ENCODE measurements at places on chromosomes 16 and 17.

GRCh38 chr17:69414408-69415274 lies at the start of gene MAP2K6:
Gene MAP2K6, plus strand, starts transcription at chr17:69414697. Its CDS starts 288 bp downstream, at chr17:69414985.
- peak; percentile 75 for DNase-seq

GRCh38 chr16:72836985-72837384 lies 210.9 kb downstream of the ZFHX3 start:
- DNase-seq: no peak

DNA sequence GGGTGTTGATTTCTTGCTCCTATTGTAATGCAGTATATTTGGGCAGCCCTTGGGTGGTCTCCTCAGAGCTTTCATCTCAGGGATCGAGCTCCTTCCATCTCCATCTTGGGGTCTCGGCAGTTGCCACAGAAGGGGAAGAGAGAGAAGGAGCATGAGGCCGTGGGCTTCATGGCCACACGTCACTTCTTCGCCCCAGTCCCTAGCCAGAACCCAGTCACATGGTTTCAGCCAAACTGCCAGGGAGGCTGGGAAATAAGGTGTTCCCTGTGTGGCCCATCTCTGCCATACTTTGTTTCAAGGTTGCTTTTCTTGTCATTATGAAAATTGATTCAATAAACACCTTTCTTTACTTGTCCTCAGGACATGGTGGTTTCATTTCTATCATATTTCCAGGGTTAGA lies 68.4 kb upstream of the NKD1 start:
- DNase-seq: no peak

DNA sequence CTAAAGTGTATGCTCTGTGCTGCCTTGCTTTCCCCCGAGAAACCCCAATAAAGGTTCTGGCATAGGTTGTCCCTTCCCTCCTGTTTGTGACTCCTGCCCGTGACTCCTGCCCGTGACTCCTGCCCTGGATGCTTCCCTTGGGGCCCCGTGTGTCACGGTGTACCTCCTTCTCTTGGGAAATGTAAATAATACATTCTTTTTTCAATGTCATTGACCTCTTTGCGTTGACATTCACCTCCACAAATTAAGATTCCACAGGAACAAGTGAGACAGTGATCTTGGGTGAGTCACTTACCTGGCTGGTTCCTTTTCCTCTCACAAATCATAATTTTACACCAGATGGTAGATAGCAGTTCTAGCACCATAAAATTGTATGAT lies 632 bp downstream of the CCL15 start:
- no peak for DNase-seq

GRCh38 chr16:84643180-84643583 lies 5.1 kb upstream of the KLHL36 start:
- peak; percentile 93 for DNase-seq

GRCh38 chr17:75854101-75854748 lies 910 bp downstream of the WBP2 start:
- peak; percentile 91 for DNase-seq

DNA sequence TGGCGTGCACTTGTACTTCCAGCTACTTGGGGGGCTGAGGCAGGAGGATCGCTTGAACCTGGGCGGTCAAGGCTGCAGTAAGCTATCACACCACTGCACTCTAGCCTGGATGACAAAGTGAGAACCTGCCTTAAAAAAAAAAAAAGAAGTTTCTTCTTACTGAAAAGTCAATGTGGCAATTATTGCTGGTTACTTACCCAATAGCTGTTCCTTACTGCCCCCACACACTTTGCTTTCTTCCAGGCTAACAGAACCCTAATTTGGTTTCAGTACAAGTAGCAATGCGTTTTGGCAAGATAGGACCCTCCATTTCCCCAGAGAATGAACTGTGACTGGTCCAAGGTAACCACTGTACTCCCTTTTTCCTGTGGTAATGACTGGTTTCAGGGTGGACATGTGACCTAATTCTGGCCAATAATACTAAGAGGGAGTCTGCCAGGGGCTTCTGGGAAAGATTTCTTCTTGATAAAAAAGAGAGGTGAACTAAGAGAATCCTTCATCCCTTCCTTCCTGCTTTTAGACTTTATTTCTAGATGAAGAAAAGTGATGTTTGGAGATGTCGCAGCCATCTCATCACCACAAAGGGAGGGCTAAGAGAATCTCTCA lies 58.8 kb upstream of the MSI2 start:
- DNase-seq: no peak

- no peak for DNase-seq
These were observed 84.0 kb upstream of the NOL11 start for GRCh38 chr17:67633751-67634211.

- peak; percentile 56 for DNase-seq
These were observed 909 bp upstream of the RSL1D1 start for GRCh38 chr16:11852092-11852809.

DNA sequence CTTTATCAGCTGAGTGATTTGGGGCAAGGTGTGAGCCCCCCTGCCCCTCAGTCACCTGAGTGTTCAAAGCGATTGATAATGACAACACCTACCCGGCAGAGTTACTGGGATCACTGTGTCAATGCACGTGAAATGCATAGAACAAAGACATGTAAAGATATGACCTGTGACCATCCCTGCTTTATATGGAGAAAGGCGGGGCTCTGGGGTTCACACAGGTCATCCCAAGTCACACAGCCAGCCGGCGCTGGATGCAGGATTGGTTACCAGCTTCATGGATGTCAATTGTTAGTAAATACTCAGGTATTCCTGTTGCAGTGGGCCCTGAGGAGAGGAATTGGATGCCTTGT lies 64.4 kb downstream of the CRISPLD2 start:
- DNase-seq: no peak

- no peak for DNase-seq
These were observed 34.0 kb downstream of the YPEL2 start for GRCh38 chr17:59365383-59365981.

DNA sequence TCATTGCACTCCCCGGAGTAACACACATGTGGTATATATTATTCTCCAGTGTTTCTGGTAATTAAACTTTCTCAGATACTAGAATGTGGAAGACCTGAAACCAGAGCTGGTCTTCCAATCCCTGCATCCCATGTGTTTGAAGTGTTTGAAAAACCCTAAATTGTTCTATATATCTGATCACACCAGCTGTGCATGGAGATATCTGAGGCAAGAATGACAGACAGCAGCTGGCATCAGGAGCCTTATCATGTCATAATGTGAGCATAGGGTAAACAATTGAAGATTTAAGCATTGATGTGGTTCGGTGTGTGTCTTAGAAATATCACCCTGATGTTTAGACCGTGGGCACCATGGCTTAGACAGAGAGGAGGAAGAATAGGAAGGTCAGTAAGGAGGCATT lies 251.0 kb downstream of the CDH11 start:
- no peak for DNase-seq

DNA sequence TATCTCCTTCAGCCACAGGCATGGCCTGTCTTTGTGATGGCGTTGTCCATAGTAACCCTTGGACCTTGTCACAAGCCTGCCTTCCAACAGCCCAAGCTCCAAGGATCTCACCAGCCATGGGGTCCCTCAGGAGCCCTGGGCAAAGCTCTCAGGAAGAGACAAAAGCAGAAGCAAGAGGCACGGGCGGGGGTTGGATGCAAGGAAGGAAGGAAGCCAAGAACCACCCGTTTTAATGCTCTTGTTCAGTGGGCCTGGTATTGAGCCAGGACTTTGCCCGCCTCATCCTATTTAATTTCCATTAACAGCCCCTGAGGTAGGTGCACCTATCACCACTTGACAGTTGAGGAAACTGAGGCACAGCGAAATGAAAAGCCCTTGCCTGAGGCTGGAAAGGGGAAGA lies 32.3 kb upstream of the GOSR2 start:
- no peak for DNase-seq

DNA sequence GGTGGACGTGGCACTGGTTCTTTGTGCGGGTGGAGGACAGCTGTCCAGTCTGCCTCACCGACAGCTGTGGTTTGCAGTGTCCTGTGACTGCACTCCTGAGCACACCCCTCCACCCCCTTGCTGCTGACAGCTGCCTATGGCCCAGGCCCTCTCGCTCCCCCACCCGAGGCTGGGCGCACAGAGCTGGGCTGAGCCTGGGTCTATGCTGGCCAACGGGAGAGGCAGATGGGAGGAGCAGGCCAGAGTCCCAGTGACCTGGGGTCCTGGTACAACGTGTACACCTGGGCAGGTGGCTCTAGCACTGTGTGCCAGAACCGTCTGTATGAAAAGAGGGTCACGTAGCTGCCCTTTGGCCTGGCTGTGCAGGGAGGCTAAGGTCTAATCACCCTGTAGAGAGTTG lies 30.5 kb downstream of the BAIAP2 start:
- no peak for DNase-seq

GRCh38 chr16:50718061-50718760 lies 23.7 kb upstream of the CYLD start:
- DNase-seq: peak; percentile 86

- peak; percentile 89 for DNase-seq
These were observed 3.1 kb downstream of the RNF227 start for GRCh38 chr17:7912927-7913524.

- no peak for DNase-seq
These were observed 11.2 kb downstream of the SPNS3 start for GRCh38 chr17:4444782-4445473.

GRCh38 chr16:67242138-67242730 lies 5.0 kb downstream of the FHOD1 start:
- DNase-seq: no peak

DNA sequence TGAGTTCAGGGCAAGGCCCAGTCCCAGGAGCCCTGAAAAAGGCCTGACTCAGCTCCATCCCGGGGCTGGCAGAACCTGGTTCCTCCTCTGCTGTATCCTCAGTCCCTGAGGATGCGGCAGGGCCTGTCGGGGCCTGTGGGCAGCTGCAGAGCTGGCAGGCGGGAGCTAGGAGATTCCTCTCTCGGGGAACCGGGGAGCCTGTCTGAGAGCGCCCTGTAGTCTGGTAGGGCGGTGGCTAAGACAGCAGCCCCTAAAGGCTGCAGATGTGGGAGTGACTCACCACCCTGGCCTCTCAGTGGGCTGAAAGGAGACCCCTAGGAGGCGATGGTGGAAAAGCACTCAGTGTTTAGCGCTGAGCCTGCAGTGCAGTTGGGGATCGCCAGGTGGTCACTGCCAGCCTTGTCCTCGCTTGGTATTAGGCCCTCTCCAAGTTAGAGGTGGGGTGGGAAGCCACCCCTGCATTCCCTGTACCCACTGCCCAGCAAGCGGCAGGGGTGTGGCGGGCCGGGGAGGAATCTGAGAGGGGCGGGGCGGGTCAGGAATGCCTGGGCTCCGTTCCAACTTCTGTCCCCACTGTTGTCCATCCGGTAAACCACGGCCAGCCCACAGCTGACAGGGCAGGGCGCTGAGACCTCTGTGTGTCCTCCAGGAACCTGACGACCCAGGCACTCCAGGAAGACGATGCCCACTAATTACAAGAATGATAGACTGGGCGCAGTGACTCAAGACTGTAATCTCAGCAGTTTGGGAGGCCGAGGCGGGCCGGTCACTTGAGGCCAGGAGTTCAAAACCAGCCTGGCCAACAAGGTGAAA lies 29.5 kb upstream of the CDH1 start:
- DNase-seq: peak; percentile 67

- peak; percentile 48 for DNase-seq
These were observed 1.1 kb downstream of the CBX1 start for GRCh38 chr17:48100160-48100559.

- no peak for DNase-seq
These were observed 3.6 kb upstream of the DUSP14 start for GRCh38 chr17:37485938-37486570.

- DNase-seq: no peak
These were observed 9.6 kb upstream of the UBE2I start for GRCh38 chr16:1299868-1300203.

- peak; percentile 19 for DNase-seq
These were observed 730.7 kb downstream of the CDH11 start for GRCh38 chr16:64391063-64391600.

DNA sequence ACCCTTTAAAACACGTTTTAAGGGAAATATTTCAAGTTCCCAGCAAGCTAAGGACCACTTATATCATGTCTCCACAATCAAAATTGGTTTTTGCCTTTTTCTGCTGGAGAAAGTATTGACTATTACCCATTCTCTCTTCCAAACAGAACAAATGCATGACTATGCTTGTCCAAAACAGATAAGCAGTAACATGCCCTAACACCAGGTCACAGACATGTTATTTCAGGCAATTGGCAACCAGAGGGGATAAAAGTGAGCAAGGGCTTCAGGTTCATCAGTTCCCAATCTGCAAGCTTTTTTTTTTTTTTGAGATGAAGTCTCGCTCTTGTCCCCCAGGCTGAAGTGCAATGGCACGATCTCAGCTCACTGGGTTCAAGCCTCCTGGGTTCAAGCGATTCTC lies 15.0 kb downstream of the SKA2 start:
- no peak for DNase-seq

DNA sequence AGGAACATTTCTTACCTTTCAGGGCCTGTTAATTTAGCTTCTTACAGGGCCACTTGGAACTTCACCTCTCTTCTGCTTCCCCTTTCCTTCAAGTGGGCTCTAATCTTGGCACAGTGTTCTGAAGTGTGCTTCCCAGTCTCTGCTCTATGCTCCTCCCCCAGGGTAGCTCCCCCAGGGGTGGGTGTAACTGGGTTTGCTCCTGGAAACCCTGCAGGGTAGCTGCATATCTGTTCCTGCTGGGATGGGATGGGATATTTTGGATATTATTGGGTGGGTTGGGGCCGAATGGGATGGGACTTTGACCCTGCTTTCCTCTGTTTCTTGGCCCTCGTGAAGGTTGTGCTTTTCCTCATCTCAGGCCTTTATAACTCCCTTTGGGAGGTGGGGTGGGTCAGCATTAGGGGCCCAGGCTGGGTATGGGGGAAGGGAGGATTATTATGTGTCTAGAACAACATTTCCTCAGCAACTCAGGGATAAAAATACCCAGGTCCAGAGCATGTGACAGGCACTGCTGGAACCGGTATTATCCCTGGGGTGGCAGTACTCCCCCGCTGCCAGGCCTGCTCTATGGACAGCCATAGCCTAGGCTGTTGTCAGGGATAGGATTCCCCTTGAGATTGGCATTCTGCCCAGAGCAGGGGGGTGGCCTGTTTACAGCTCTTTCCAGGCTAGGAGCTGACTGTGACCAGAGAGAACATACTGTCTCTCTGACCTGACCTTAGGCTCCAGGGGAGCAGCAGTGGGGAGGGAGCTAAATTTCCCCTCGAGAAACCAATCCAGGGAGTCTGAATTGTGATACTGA lies 5.0 kb downstream of the NFE2L1 start:
- DNase-seq: peak; percentile 30

- DNase-seq: peak; percentile 28
These were observed 71.5 kb upstream of the DNAJA2 start for GRCh38 chr16:47045023-47045422.

DNA sequence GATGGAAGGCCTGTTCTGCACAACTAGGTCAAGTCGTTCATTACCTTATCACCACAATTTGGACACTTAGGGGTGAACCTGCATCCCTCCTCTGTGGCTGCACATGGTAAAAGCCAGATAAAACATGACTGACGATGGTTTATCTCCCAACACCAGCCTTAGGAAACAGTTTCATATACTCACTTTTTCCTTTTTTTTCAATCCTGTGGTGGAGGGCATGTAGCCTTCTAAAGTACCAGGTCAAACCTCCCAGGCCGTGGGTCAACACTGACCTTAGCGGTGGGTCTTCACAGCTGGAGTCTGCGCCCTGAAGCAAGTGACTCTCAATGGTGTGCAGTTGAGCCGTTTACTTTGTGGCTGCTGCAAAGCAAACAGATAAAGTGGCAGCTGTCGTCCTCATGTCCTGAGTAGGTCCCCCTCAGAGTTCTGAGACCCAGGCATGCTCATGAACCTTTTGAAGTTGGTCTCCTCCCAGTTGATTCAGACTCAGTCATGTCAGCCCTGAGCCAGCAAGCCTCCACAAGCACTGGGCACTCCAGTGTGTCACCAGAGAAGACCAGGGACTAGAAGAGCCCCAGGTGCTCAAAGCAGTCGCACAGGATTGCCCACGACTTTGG lies 5.9 kb downstream of the FAHD1 start:
- no peak for DNase-seq

Measured in ELR (cell line).